ENCODE measurements at places on chromosomes 6 and 20. TPM values are rescaled to one million over a fixed set of nuclear protein-coding genes. Genes with fewer than 3 reads are reported as not detected.

MDFI gene
- total RNA-seq, result 0.49 TPM

ISM1 gene
- 3.4 TPM for total RNA-seq

SLC22A2 gene
- total RNA-seq, result not detected

HLA-DQB2 gene
- not detected for total RNA-seq

XKR7 gene
- total RNA-seq, result not detected

PABPC1L gene
- 13.5 TPM for total RNA-seq

GCLC gene
- 13.0 TPM for total RNA-seq

SNAP91 gene
- 0.49 TPM for total RNA-seq

DAAM2 gene
- 122 TPM for total RNA-seq

EBF4 gene
- total RNA-seq, result 0.73 TPM

ARHGAP40 gene
- total RNA-seq, result not detected

HINT3 gene
- total RNA-seq, result 22.2 TPM

QRSL1 gene
- total RNA-seq, result 12.3 TPM

ENPP3 gene
- 0.12 TPM for total RNA-seq

SLC29A1 gene
- total RNA-seq, result 5.8 TPM

HLA-DMA gene
- total RNA-seq, result 5.7 TPM

FERMT1 gene
- total RNA-seq, result 3.8 TPM

GSTA2 gene
- not detected for total RNA-seq

ZSCAN23 gene
- 4.5 TPM for total RNA-seq

LHFPL5 gene
- total RNA-seq, result not detected

NR2E1 gene
- not detected for total RNA-seq

LY6G6C gene
- total RNA-seq, result not detected

FOXS1 gene
- total RNA-seq, result not detected

RGS17 gene
- total RNA-seq, result 2.6 TPM

BANF2 gene
- total RNA-seq, result not detected

AHCY gene
- 123 TPM for total RNA-seq

VWA7 gene
- 0.97 TPM for total RNA-seq

PPP1R14C gene
- 0.16 TPM for total RNA-seq

SLC24A3 gene
- total RNA-seq, result 0.49 TPM

TPD52L2 gene
- total RNA-seq, result 96.7 TPM

RPP21 gene
- 22.2 TPM for total RNA-seq

Measured in hair follicle dermal papilla cell (primary cell).